ENCODE measurements at places on chromosomes 13 and 19. TPM values are rescaled to one million over a fixed set of nuclear protein-coding genes. Genes with fewer than 3 reads are reported as not detected.
A peak's percentile ranks its signal among the peaks of the same experiment; 100 is the strongest.

Gene ZMYM2
- 10.8 TPM for polyA plus RNA-seq

Gene NKG7
- not detected for polyA plus RNA-seq

GRCh38 chr13:112065867-112066623, 904 bp upstream of the SOX1 start:
- H3K4me1 ChIP-seq: no peaks in the 10 kb centered on the region
- H3K4me3 ChIP-seq: no peak overlapping the region
- peaks cover 68% of the 10 kb centered on the region for H3K27me3 ChIP-seq
- H3K27ac ChIP-seq: no peak overlapping the region
- H3K36me3 ChIP-seq: no peaks in the 10 kb centered on the region

GRCh38 chr13:113292021-113292862, 4.8 kb upstream of the LAMP1 start:
- no peaks in the 10 kb centered on the region for H3K4me1 ChIP-seq
- H3K4me3 ChIP-seq: peak overlapping the region; percentile 46
- DNase-seq: peak; percentile 51
- peaks cover 17% of the 10 kb centered on the region for H3K27me3 ChIP-seq
- no peaks in the 10 kb centered on the region for H3K36me3 ChIP-seq

- H3K4me1 ChIP-seq: no peaks in the 10 kb centered on the region
- no peaks in the 10 kb centered on the region for H3K36me3 ChIP-seq
- peak; percentile 17 for DNase-seq
- no peak overlapping the region for H3K27ac ChIP-seq
- no peak overlapping the region for H3K4me3 ChIP-seq
Observed at GRCh38 chr13:77563111-77563510, 27.6 kb downstream of the SCEL start.
